ENCODE measurements at places on chromosomes 6 and 20.

DNA sequence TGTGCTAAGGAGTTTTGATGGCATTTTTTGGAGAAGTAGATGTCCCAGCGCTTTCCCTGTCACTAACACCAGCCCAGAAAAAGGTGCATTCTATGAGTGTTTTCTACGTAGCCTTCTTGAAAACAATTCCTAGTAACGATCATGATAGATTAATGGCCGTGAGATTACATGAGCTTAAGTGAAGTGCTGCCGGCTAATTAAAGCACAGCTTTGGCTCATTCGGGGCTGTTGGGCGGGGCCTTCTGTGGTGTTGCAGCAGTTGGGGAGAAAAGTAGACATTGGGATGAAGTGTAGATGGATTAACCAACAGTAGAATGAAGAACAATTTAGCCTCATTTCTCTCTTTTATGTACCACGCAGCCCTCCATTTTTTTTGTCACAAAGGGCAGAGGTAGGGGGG is 20.8 kb upstream of the TRAF3IP2 start:
- no peak for DNase-seq

DNA sequence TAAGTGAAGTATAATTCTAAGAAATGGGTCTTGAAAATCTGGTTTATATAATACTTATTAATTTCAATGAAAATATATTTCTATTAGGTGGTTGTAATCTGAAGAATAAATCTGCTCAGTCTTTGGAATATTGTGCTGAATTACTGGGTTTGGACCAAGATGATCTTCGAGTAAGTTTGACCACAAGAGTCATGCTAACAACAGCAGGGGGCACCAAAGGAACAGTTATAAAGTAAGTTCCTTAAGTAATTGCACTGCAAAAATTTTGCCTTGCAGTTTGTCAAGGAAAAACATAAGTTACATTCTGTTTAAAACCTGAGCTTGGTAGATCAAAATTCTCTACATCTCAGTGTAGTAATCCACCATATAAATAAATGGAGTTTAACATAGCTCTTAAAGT is 106.0 kb downstream of the MYO6 start:
- peak; percentile 10 for DNase-seq

GRCh38 chr6:31412506-31412905 is 9.1 kb downstream of the MICA start:
- no peak for DNase-seq

- DNase-seq: no peak
Measured at GRCh38 chr20:44279228-44279627, 31.8 kb downstream of the FITM2 start.

DNA sequence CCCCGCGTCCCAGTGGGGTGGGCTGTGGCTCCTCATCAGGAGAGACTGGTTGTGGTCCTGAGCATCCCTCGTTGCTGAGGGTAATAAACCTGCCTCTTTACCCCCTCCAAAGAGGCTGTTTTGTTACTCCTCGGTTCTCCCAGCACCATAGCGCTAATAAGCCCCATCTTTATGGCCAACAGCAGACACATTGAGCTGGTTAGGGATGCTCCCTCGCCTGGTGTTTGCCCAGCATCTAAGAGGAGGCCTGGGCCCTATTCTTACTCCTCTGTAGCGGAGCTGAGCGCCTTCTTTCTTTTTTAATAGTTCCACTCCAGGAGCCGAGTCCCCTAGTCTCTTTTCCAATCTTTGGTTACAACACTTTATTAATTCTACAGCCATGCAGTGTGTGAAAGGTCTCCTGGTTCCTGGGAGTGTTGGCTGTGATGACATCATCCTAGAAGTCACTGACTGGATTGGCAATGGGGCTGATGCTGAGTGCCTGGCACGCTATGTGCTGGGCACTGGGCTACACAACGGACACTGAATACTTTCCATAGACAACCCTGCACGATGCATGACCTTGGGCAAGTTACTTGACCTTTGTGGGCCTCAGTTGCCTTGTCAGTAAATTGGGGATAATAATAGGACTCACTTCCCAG is 50.6 kb upstream of the CCDC167 start:
- no peak for DNase-seq

DNA sequence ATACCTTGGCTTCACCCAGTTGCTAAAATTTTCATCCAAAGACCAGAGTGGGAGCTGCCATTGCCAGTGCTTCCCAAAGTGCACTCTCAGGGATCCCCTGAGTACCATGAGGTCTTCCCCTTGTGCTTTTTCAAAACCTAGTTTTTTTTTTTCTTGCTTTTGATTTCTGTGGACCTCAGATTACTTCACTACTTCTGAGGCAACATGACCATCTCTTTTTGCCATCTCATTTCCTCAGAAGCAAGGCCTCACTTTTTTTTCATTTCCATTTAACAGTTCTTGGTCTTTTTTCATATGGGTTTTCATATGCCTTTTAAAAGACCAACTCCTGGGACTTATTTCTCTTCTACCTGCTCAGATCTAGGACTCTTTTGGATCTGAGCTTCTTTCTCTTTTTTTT is 64.1 kb upstream of the MMS22L start:
- DNase-seq: no peak

- DNase-seq: peak; percentile 4
Measured at GRCh38 chr6:125858427-125859320, 67.9 kb downstream of the NCOA7 start.
